Activated T-cell treated with anti-CD3 and anti-CD28 coated beads for 48 hours (primary cell): ENCODE measurements at places on chromosomes 3 and 15.
A peak's percentile ranks its signal among the peaks of the same experiment; 100 is the strongest.

DNA sequence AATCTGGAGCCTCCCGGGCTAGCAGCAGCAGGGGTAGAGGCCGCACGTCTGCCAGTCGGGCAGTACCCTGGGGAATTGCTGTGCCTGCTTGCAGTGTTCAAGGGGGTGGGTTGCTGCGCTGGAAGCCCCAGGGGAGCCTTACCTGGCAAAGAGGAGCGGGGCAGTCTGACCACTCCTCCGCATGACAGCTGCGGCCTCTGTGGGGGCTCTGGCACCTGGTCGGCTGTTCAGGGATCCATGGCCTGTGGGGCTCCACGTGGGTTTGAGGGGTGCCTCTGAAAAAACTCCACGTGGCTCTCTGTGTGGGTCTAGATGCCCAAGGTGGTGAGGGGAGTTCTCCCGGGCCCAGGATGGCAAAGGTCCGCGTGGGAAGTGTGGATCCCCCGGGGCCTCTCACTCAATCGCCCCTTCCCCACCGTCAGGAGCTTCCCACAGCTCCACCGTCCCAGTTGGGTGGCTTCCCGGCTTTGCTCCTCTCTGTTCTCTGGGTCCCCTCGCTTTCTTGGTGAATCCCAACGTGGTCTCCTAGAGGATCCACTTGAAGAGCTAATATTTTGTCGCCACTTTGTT is 184.5 kb downstream of the EFHB start:
- DNase-seq = no peak

DNA sequence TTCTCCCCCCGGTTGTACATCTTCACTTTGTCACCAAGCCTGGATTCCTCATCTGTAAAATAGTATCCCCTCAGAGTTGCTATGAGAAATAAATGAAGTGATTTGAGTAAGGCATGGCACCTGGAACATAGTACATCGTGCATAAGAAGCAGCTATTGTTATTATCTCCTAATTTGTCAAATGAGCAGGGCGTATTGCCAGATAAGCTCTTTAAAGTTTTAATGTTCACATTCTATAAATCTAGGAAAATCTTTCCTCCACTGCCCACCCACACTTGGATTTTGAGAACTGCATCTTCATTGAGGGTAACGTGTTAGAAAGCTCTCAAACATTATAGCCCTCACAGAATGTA is 32.3 kb downstream of the CACNA1D start:
- DNase-seq = no peak

DNA sequence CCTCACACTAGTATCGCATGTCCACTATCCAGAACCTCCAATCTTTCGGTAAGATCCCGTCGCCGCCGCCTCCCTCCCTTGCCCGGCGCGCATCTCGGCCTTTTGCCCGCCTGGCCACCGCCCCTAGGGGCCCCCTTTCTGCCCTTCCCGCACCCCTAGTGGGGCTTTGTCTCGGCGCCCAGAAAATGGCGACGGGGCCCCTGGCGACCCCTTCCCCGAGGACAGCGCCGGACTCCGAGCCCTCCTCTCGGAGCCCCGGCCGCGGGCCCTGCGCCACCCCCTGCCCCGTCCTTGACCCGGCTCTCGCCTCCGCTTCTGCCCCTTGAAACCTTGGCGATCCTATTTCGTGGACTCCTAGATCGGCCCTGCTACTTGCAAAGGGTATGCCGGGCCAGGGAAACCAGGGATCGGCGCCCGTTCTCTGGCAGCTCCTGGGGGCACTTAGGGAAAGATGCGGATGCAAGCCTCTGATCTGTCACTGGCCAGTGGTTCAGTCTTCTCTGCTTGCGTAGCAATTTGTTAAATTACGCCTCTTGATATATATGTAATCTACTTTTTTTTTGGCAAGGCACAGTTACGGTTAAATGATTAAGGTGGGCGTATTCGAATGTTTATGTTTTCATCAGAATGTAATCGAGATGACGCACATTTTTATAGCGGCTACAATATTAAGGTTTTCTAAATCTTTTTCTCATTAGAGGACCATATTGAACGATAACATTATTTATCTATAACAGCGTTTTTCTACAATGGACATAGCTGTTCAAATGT is 603 bp downstream of the EIF1B start:
- DNase-seq = no peak

DNA sequence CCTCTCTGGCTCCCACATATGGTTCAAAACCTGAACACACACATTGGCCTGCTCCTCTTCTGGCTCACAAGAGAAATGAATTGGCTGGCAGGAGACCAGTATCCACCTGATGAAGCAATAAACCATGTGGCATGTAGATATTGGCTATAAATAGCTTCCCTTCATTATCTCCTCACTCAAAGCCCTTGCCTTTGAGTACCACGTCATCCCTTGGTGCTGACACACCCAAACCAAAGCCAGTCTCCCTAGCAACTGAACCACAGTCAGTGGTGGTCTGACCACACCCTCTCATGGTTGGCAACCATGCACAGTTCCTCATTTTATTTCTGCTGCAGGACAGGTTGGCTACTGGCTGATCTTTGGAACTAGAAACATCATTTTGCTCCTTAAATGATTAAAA is 98.8 kb downstream of the ZNF621 start:
- peak; percentile 8 for DNase-seq

- no peak for DNase-seq
These were observed 1.7 kb upstream of the NGLY1 start for GRCh38 chr3:25784971-25785370.
